Non-pigmented ciliary epithelial cell (primary cell): ENCODE measurements at places on chromosomes 3 and 15.

GRCh38 chr15:39797407-39797806 lies 14.8 kb upstream of the FSIP1 start:
- DNase-seq, result no peak

- DNase-seq, result peak; percentile 86
Measured at GRCh38 chr15:70474471-70475406, 288.6 kb downstream of the UACA start.

- DNase-seq, result no peak
Measured at GRCh38 chr3:25904206-25904605, 114.3 kb downstream of the OXSM start.

DNA sequence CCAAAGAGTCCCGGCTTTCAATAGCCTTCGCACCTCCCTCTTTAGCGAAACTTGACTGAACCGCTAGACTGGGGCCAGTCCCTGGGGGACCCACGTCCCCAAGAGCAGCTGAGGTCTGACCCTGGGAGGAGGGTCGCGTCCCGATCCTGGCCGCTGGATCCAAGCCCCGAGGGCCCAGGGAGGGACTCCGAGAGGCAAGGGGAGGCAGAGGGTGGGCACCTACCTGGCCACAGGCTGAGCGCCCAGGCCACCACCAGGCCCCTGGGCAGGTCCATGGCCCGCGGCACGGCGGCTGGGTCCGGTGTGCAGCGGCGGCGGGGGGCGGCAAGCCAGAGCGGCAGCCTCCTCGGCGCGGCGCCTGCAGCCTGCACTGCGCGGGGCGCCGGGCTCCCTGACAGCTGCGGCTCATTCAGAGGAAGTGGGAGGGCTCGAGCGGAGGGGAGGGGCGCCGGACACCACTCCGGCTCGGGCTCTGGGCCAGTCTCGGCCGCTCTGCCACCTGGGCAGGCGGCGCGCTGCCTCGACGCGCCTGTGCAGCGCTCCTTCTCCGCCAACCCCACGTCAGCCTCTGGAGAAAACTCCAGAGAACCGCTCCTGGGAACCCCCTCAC lies at the start of gene ITGA11:
Gene ITGA11, minus strand, starts transcription at position 372 of the 610 bp plus-strand sequence. Its CDS starts 97 bp downstream, at position 275.
- DNase-seq, result no peak

- peak; percentile 71 for DNase-seq
Measured at GRCh38 chr3:188631291-188632010, 477.5 kb downstream of the LPP start.

GRCh38 chr3:192061426-192061825 lies 600.5 kb downstream of the PYDC2 start:
- DNase-seq, result no peak

- DNase-seq, result no peak
Measured at GRCh38 chr3:50336452-50337174, 4.0 kb downstream of the RASSF1 start.

DNA sequence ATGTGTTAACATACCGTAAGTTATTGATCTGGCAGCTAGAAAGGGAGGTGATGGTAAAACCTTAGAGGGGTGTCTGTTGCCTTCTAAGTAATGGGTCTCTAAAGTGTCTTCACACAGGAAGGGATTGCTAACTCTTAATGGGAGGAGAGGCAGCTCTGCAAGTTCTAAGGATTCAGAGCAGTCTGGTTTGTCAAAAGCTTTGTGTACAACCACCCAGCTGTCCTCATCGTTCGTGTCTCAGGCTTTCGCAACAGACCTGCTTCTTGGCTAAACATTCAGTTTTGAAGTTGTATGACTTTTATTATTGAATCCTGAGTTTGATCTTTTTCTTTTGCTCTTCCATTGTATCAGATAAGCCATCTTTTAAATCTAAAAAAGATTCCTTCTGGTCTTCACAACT lies 404.9 kb downstream of the SQOR start:
- DNase-seq, result no peak

GRCh38 chr3:143307613-143308183 lies 188.1 kb downstream of the CHST2 start:
- DNase-seq, result peak; percentile 32

DNA sequence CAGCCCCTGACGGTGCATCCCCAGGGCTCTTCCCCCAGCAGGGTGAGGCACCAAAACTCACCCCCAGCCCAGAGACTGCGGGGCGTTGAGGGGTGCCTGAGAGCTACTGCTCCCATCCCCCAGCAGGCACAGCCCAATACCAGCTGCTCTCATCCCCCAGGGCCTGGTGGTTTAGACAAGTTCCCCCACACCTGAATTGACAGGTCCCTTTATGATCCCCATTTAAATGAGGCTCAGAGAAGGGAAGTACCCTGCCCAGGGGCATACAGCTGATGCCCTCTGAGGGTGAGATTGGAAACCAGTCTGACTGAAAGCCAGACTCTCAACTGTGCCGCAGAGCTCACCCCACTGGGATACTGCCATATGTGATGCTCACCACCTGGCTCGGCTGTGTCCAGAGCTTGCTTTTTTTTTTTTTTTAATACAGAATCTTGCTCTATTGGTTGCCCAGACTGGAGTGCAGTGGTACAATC lies 20.1 kb downstream of the DUSP7 start:
- DNase-seq, result no peak

DNA sequence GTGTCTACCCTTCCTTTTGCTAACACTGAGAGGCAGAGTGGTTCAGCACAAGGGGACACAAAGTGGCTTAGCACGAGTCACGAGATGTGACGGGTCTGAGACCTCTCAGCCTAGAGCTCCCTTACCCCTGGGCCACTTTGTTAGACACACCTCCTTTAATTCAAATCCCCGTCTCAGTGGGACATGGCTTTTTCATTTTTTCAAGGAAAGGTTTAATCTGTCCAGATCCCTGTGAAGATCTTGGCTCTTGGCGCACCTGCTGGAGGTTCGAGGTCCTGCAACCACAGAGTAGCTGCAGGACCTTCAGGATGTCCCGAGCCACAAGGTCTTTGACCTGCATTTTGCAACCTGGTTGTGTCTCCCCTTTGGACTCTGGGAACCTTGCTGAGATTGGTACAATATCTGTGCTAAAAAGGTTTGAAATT lies 52.0 kb downstream of the LPP start:
- DNase-seq, result no peak

DNA sequence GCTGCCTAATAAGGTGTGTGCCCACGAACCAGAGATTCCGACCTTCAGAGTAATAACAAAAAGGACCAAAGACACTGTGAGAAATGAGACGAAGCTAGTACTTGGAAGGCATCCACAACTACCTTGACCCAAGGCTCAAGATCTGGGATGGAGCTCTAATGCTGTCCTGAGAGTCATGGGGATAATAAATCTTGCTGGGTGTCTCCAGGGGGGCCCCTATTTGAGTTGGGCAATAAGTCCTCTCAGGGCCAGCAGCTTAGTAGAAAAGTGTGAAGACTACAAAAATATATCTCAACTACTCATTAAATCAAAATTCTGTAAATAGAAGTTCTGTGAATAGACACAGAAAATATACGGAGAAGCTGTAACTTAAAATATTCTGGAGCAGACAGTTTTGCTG lies 2.9 kb upstream of the NDN start:
- DNase-seq, result no peak

GRCh38 chr3:196603683-196604082 lies 35.2 kb downstream of the FBXO45 start:
- no peak for DNase-seq

GRCh38 chr3:172218350-172219323 lies 179.3 kb downstream of the FNDC3B start:
- DNase-seq, result no peak

- no peak for DNase-seq
Measured at GRCh38 chr3:17833786-17834559, 91.5 kb upstream of the TBC1D5 start.

DNA sequence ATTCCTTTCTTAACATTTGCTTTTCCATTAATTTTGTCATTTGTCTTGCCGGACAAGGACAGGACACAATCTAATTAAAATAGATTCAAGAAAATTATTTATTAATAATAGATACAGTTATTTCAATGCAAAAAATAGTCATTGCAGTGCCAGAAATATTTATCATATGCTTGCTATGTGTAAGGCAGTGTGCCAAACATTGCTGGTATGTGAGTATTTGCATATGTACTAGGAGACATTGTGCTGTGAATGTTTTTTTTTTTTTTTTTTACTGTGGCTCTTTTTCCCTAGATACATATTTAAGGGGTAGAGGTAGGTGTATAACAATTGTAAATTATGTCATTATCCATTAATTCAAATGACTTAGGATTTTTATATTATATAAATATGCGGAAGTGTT lies 23.3 kb downstream of the SPRED1 start:
- no peak for DNase-seq

GRCh38 chr3:195226445-195226844 lies 44.5 kb downstream of the XXYLT1 start:
- no peak for DNase-seq

DNA sequence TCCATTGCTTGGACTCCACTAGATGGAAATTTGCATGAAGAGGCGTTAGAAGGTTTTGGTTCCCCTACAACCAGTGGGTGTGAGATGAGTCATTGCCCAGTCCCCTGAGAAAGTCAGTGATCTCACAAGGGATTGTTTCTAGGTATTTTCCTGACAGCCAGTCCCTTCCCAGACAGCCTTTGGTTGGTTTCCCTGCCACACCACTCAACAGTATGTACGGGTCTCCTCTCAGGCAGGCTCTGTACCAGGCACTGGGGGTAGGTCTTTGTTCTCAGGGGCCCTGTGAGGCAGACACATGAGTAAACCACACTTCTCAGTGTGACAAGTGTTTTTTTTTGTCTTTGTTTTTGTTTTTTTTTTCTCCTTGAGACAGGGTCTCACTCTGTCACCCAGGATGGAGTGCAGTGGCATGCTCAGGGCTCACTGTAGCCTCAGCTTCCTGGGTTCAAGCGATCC lies 4.0 kb downstream of the LAMP3 start:
- peak; percentile 68 for DNase-seq
